ENCODE measurements at places on chromosomes 16 and 17. TPM values are rescaled to one million over a fixed set of nuclear protein-coding genes. Genes with fewer than 3 reads are reported as not detected.

- DNase-seq = no peak
Observed at GRCh38 chr16:71708696-71709095, 15.8 kb downstream of the PHLPP2 start.

- DNase-seq = no peak
Observed at GRCh38 chr16:14135704-14136103, 64.6 kb downstream of the MRTFB start.

DNA sequence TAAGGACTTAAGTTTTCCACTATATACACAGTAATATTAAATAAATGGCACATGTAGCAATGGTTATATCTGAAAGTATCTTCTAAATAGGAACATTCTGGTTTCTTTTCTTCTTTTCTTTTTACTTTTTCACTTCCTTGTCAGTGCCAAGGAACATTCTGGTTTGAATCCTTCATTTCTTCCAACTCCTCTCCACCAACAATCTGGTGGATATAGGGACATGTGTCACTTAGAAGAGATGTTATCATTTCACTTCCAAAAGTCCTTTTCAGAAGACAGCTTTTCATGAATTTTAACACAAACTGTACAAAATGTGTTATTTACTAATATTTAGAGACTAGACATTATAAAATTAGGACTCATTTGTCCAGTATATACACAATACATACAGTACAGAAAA lies 7.9 kb upstream of the GOT2 start:
- DNase-seq = no peak

DNA sequence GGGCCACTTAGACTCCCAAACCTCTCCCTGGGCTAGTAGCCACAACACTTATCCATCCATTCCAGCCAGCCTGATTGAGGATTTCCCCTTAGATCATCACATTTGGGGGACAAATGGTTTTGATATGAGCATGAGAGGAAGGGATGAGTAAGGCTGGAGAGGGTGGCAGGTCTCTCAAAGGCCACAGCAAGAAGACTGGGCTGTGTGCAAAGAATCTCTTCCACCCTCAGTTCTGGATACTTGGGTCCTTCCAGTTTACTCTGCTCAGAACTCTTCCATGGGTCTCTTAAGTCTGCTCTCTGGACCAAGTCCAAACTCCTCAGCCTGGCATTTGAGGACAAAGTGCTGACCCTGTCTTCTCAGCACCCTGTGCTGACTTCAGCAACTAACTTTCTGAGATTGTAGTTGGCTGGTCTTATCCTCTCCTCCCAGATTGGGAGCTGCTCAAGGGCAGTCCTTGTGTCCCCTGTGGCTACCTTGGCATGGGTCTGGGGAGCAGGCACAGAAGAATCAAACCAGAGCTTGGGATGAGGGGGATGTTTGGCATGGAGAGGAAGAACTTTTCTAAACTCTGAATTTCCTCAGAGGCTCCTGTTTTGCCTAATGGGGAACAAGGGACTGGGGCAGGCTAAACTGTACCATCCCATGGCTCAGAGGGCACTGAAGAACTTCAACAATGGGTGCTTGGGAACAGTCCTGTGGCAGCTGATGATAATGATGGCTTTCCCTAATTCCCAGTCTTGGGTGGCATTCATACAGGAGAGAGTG lies 3.1 kb upstream of the NFATC3 start:
- DNase-seq = no peak

GRCh38 chr17:360092-360750 lies 7.6 kb upstream of the RPH3AL start:
- DNase-seq = no peak

GRCh38 chr16:88669980-88670379 lies 7.1 kb upstream of the MVD start:
- no peak for DNase-seq

- DNase-seq = no peak
Observed at GRCh38 chr17:18166894-18167293, 16.7 kb upstream of the ALKBH5 start.

- DNase-seq = no peak
Observed at GRCh38 chr17:80284631-80285030, 24.0 kb downstream of the RNF213 start.

DNA sequence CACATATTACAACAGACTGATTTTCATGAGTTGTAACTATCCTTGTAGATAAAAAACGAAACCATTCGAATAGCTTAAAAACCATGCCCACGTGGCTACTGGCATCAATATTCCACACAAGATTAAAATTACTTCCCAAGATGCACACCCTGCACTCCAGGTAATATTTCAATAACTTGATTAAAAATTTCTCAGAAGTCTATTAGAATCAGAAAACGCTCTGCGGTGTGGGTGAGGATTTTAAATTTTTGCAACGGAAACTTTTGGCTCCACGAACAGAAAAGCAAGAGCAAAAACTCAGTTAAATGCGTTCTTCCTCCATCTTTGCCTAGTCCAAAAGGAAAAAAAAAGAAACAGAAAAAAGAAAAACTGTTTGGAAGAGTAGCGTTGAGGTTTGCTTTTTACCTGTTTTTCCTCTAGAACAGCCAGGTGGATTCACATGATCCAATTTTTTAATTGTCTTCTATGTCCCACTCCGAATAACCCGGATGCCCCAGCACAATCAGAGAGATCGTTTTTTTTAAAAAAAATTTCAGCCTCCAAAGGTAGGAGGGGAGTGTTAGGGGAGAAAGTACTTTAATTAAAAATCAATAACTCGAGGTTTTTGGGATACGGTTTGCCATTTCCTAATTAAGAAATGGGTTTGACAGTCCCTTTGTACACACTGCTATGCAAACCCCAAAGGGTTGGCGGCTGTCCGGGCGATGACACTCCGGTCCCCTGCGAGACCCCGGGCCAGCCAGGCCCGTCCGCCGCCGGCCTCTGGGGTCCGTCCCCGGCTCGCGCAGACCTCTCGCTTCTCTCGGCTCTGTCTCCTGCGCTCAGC lies 708 bp upstream of the NFAT5 start:
- DNase-seq = no peak

DNA sequence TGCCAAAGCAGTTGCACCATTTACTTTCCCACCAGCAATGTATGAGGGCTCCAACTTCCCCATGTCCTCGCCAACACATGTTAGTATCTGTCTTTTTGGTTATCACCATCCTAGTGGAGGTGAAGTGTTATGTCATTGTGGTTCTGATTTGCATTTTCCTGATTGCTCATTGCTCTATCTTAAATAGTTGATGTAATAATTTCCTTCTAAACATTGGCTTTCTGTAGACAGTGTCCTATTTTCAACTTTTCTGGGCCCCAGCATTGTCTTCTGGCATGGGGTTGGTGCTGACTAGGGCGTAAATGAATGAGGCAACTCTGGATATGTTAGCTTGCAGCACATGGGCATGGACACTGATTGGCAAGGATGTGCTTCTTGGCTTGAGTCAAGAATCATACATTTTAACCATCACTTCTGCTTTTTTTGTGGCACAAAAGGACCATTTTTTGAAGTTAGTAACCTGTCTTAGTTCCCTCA lies 25.1 kb downstream of the PLCG2 start:
- DNase-seq = no peak

DNA sequence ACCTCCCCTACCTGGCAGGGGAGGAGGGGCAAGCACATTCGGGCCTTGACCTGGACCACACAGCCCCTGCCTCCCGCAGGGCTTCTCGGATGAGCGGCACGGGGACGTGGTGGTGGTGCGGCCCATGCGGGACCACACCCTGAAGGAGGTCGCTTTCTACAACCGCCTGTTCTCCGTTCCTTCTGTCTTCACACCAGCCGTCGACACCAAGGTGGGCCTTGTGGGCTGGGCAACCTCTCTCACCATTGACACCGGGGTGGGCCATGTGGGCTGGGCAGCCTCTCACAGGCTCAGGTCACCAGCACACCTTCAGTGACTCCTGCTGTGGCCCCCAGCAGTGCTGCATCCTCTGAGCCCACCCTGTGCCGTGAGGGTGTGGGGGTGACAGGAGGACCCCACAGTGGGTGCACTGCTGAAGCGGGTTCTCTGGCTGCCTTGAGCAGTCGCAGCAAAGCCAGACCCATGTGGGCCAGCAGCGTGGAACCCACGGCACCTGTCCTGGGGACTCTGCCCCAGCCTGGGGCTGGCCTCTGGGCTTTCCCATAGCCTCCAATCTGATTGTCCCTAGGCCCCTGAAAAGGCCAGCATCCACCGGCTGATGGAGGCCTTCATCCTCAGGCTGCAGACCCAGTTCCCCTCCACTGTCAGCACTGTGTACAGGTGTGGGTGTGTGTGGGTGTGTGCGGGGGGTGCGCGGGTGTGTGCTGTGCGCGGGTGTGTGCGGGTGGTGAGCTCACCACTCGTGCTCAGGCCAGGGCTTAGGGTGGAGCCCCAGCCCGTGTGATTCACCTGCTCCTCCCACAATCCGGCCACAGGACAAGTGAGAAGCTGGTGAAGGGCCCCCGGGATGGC lies 7.5 kb downstream of the CTU2 start:
- DNase-seq = no peak

GRCh38 chr17:48729335-48730239 lies 1.0 kb upstream of the HOXB13 start:
- DNase-seq = no peak

- DNase-seq = no peak
Observed at GRCh38 chr17:55134486-55135157, 130.1 kb upstream of the HLF start.

GRCh38 chr17:66595893-66596292 lies 239.0 kb upstream of the CACNG5 start:
- DNase-seq = no peak

Gene NECAB2
- polyA plus RNA-seq = 3.2 TPM

Gene ATP6V0A1
- polyA plus RNA-seq = 53.4 TPM

Gene SLC35G6
- polyA plus RNA-seq = not detected

Gene HSD17B2
- polyA plus RNA-seq = 23.8 TPM

Gene MFAP4
- polyA plus RNA-seq = 260 TPM

Gene COL1A1
- polyA plus RNA-seq = 838 TPM

Gene GRAPL
- 3.6 TPM for polyA plus RNA-seq

Gene SLC16A11
- polyA plus RNA-seq = 0.52 TPM

Measured in renal cortex interstitium (tissue), 15 donors.